ENCODE measurements at places on chromosomes 4 and X.

DNA sequence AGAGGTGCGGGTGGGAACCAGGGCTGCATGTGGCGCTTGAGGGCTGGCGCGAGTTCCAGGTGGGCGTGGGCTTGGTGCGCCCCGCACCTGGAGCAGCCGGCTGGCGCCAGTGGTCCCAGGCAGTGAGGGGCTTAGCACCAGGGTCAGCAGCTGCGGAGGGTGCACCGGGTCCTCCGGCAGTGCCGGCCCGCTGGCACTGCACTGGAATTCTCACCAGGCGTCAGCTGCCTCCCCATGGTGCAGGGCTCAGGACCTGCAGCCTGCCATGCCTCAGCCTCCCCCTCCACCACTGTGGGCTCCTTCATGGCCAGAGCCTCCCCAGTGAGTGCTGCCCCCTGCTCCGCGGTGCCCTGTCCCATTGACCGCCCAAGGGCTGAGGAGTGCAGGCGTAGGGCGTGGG is 174.0 kb downstream of the ADAM29 start:
- no peak for DNase-seq

- no peak for DNase-seq
Observed at GRCh38 chrX:96480081-96480480, 204.6 kb upstream of the DIAPH2 start.

DNA sequence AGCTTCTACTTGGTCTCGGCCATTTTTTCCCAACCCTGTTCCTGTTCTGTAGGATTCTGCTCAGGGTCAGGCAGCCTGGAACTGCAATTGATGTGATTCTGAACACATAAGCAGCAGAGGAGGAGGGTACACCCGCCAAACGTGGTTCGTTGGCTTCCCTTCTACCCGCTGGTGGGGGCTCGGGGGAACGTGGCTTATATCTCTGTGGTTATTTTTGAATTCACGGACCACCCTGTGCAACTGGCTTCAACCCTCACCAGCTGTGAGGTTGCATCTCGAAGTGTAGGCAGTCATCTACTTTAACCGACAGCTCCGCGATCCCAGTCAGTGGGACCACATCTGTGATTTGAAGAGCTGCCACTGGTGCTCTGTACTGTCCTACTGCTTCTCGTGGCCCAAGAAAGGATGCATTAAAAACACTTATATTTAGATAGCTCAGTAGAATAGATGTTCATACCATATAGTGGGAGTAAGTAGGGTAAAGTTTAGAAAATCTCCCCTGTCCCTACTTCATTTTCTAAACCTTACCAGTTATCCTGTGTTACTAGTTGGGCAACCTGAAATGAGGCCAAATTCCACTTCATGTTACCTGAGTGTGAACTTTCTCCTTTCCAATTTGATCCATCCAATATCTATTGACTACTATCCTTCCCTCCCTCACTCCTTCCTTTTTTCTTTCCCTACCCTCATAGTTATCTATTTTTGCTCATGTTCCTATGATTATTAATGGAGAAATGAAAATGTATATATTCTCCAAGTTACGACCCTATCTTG is 80.4 kb upstream of the BCOR start:
- DNase-seq, result no peak

- DNase-seq, result no peak
Observed at GRCh38 chr4:152357206-152357605, 178.7 kb downstream of the FBXW7 start.

GRCh38 chr4:155999725-156000124 is 46.1 kb upstream of the CTSO start:
- DNase-seq, result no peak

DNA sequence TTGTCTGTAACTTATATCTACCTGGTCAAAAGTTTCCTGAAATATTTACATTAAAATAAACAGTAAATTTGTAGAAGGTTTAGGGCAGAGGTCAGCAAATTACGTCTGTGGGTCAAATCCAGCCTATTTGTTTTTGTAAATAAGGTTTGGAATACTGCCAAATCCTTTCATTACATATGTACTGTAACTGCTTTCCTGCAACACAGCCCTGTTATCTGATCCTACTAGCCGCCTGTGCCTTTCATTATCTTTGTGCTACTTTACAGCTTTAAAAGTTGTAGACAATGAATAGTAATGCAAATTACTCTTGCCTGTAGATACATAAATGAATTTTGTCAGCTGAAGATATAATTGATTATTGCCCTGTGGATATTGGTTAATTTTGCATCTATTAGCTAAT is 369.6 kb upstream of the SLC7A11 start:
- no peak for DNase-seq

DNA sequence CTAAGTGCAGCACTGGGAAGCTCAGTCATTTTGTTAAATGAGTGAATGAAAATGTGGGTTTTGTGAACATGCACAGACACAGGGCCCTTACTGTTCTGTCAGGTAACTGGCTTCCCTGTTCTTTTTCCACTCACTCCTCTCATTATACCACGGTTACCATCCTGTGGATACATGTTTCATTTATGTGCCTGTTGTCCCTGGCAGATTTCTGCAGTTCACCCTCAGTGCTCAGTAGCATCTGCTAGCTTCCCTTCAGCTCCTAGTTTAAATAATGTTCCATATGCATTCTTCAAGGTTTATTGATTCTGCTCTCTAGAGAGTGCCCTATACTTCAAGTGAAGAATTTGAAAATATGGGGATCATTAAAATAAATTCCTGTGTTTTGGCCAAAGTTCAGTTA is 1634.3 kb upstream of the ADGRL3 start:
- no peak for DNase-seq

- no peak for DNase-seq
Observed at GRCh38 chr4:19683426-19683825, 568.3 kb upstream of the SLIT2 start.

- DNase-seq, result no peak
Observed at GRCh38 chr4:15226203-15226602, 201.6 kb upstream of the C1QTNF7 start.

All from stimulated activated naive B cell treated with anti-CD40 and anti-IgM and Interleukin-4, amounts not matched to agents 10 μg/mL and 1 μg/mL and 100 μg/mL, for 72 hours (primary cell).